ENCODE measurements at places on chromosomes 16 and 17.

DNA sequence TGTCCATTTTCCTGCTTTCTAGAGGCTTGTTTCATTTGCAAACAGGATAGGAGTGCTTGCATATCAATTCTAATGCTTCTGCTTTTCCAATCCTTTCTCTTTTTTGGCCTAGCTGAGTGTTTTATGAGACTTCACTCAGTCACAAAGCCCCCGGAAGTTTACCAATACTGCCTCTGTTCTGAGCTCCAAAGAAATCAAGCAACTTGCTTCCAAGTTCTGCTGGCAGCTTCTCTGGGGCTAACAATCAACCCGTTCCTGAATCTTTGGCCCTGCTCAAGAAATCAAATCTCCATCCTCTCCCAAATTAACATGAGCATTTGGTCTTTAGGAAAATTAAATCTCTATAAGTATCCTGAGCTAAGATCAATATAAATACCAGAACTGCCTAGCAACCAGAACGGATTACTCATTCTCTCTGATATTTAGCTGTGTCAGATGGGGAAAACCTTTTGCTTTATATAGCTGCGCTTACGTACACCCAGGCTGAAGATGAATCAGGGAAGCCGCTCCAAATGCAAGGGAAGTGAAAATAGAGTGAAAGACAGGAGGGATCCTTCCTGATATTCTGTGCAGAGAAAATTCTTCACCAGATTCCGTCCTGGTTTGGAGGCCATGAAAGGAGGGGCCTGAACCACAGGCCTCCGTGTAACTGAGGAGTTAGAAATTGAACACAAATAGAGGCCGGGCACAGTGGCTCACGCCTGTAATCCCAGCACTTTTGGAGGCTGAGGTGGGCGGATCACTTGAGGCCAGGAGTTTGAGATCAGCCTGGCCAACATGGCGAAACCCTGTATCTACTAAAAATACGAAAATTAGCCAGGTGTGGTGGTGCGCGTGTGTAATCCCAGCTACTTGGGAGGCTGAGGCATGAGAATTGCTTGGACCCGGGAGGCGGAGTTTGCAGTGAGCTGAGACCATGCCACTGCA lies 23.3 kb upstream of the GRB2 start:
- H3K27ac ChIP-seq = no peak overlapping the region
- H3K4me3 ChIP-seq = no peak overlapping the region
- H3K4me1 ChIP-seq = peaks cover 3% of the 10 kb centered on the region
- H3K36me3 ChIP-seq = no peaks in the 10 kb centered on the region
- no peak for DNase-seq

DNA sequence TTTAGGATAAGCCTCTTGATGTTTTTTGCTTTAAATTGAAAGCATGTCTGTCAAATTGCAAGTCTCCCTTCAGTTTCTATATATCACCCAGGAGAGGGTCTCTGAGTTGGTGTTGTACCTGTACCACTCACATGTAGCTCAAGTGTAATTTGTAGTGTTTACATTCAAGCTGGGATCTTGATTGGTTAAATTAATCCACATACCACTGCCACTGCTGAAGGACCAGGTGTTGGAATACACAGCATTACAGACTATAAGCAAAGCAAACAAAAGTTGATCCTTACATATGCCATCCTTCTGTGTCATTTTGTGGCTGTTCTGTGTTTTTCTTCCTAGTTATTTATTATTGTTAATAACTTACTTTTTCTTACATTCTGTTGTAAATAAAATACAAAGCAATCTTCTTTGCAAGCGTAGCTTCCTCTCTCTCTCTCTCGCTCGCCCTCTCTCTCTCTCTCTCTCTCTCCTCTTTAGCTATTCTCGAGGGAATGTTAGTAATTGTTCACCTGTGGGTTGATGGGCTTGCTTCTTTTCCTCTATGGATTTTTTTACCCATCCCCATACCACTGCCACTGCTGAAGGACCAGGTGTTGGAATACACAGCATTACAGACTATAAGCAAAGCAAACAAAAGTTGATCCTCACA lies 20.8 kb upstream of the NOL11 start:
- H3K4me3 ChIP-seq = no peak overlapping the region
- H3K36me3 ChIP-seq = no peaks in the 10 kb centered on the region
- no peak for DNase-seq
- H3K27me3 ChIP-seq = no peaks in the 10 kb centered on the region

- DNase-seq = no peak
- peaks cover 3% of the 10 kb centered on the region for H3K36me3 ChIP-seq
- H3K4me3 ChIP-seq = peak overlapping the region; percentile 61
- H3K27ac ChIP-seq = no peak overlapping the region
Measured at GRCh38 chr17:82752371-82753200, 721 bp downstream of the TBCD start.

DNA sequence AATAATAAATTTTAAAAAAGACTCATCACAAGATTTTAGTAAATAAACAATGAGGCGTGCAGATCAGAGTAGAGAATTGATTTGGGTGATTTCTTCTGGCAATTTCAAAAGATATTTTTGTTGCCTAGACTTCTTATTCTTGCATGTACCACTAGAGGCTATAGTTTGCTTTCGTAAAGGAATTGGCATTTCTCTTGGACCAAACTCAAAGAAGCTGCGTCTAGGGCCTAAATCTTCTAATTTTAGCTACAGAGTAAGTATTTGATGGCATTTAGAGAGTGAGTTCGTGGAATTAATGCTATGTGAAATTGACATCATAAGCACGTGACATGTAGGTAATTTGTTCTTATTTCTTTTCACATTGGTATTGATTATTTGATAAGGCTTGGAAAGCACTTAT lies 24.4 kb upstream of the ABCC11 start:
- H3K4me1 ChIP-seq = peaks cover 4% of the 10 kb centered on the region
- no peaks in the 10 kb centered on the region for H3K27me3 ChIP-seq
- H3K4me3 ChIP-seq = no peak overlapping the region
- H3K36me3 ChIP-seq = peaks cover 22% of the 10 kb centered on the region

- no peaks in the 10 kb centered on the region for H3K4me1 ChIP-seq
- DNase-seq = no peak
Measured at GRCh38 chr16:51636920-51637769, 486.1 kb upstream of the SALL1 start.

DNA sequence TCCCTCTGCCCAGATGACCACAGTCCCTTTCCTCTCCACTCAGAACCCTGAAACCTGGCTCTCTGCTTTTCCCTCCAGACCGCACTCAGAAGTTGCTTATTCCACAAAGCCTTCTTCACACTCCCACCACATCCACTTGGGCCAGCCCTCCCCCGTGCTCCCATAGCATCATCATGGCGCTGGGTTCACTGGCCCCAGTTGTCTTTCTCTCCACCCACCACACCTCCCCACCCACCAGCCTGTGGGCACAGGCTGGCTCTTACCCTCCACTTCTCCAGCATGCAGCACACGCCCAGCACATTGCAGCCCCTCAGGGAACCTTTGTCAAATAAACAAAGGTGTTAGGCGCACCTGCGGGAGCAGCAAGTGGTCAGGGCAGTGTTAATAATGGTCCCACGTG lies 130.0 kb downstream of the KATNIP start:
- no peak overlapping the region for H3K27ac ChIP-seq
- H3K4me1 ChIP-seq = no peaks in the 10 kb centered on the region

DNA sequence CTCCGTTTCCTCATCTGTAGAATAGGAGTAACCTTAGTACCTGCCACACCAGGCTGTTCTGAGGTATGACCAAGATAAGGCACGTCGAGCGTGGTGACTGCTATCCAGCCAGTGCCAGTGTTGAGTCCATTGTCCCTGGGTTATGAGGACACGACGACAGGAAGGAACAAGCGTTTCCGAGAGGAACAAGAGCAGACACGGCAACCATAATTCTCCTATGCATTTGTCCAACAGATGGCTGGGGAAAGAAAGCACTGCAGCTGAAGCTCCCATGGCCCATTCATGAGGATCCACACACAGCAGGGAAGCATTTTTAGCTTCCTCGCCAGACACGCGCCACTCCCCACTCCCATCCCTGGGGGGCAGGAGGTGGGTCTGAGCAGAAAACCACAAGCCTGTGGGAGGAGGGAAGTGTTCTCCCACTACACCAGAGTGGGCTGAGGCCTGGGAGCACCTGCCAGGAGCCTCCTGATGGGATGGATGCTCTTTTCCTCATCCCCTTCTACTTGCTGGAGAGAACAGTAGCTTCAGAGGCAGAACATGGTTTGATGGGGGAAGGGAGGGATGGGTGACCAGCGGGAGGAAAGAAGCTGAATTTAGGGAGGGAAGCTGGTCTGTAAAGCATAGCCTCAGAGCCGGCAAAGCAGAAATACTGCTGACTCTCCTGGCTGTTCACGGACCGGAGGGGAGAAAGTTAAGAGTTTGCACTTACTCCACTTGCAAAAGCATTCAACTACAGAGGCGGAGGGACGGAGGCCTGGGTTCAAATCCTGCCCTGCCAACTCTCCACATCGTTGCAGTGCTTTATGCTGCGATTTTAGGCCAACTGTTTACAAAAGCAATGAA lies 2.7 kb downstream of the COTL1 start:
- peak overlapping the region; percentile 67 for H3K27ac ChIP-seq
- DNase-seq = no peak
- peak overlapping the region; percentile 96 for H3K4me3 ChIP-seq
- no peaks in the 10 kb centered on the region for H3K27me3 ChIP-seq

DNA sequence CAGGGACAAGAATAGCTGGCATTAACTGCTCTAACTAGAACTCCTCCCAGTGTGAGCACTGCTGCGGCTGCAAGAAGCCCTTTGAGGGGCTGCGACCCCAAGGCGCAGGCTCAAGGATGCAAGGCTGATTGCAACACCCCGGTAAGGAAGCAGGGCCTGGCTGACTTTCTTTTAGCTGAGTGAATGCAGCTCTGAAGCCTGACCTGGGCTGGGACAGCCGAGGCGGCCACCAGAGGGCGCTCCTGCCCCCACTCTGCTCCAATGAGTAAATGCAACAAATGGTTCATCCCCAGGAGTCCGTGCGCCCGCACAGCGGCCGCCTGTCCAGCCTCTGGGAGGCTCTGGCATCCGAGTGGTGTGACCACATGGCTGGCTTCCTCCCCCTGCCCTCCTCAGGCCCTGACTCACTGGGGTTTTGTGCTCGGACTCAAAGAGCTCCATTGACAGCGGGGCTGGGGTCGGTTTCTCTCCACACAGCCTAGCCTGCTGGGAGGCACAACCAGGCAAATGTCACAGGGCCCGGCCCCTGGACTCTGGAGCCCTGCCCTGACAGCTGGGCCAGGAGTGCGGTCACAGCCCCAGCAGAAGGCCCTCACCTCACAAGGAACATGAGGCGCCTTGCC lies at the start of gene SMIM5:
Gene SMIM5, plus strand, starts transcription at position 572 of the 623 bp plus-strand sequence. CDS start 6,768 bp downstream, outside the sequence.
- no peak within 1 kb of the TSS for H3K27ac ChIP-seq
- peak; percentile 85 for DNase-seq
- H3K4me1 ChIP-seq = peaks cover 2% of the 10 kb centered on the region
- peaks cover 1% of the 10 kb centered on the region for H3K36me3 ChIP-seq
- H3K27me3 ChIP-seq = no peaks in the 10 kb centered on the region
- no peak within 1 kb of the TSS for H3K4me3 ChIP-seq

All from memory B cell (primary cell).